Ovary (tissue), 10 donors: ENCODE measurements at places on chromosomes 12 and 14. TPM values are rescaled to one million over a fixed set of nuclear protein-coding genes. Genes with fewer than 3 reads are reported as not detected.

BDKRB2 gene
- total RNA-seq: 3.2 TPM

ADAM21 gene
- total RNA-seq: not detected

CCDC196 gene
- total RNA-seq: not detected

MDGA2 gene
- 0.24 TPM for total RNA-seq

IGF1 gene
- 4.4 TPM for total RNA-seq

FERMT2 gene
- total RNA-seq: 92.5 TPM

PFKM gene
- total RNA-seq: 43.0 TPM

AGAP2 gene
- total RNA-seq: 0.40 TPM

ATP5F1B gene
- 201 TPM for total RNA-seq

ATN1 gene
- 250 TPM for total RNA-seq

ACOT6 gene
- not detected for total RNA-seq

KCNJ8 gene
- 25.1 TPM for total RNA-seq

STON2 gene
- total RNA-seq: 13.3 TPM

PIWIL1 gene
- total RNA-seq: 1.3 TPM

RNU4-1 gene
- total RNA-seq: 4,499 TPM

ZNF740 gene
- total RNA-seq: 50.1 TPM

RTN1 gene
- total RNA-seq: 2.4 TPM

REC8 gene
- 6.2 TPM for total RNA-seq

CLEC9A gene
- total RNA-seq: 0.22 TPM

TAS2R13 gene
- total RNA-seq: 1.2 TPM
